ENCODE measurements at places on chromosomes 13 and 19.

GRCh38 chr19:11020982-11021759, 60.3 kb downstream of the SMARCA4 start:
- peak; percentile 69 for DNase-seq

DNA sequence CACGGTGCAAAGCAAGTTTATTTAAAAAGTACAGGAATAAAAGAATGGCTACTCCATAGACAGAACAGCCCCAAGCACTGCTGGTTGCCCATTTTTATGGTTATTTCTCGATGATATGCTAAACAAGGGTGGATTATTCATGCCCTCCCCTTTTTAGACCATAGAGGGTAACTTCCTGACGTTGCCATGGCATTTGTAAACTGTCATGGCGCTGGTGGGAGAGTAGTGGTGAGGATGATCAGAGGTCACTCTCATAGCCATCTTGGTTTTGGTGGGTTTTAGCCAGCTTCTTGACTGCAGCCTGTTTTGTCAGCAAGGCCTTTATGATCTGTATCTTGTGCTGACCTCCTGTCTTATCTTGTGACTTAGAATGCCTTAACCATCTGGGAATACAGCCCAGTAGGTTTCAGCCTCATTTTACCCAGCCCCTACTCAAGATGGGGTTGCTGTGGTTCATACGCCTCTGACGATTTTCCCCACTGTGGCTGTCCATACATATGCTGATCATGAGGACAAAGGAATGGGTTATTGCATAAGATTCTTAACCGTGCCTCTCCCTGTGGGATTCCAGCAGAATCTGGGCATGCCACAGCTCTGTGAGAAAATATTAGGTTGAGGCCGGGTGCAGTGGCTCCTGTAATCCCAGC, 36.9 kb upstream of the ZNF507 start:
- DNase-seq, result no peak

DNA sequence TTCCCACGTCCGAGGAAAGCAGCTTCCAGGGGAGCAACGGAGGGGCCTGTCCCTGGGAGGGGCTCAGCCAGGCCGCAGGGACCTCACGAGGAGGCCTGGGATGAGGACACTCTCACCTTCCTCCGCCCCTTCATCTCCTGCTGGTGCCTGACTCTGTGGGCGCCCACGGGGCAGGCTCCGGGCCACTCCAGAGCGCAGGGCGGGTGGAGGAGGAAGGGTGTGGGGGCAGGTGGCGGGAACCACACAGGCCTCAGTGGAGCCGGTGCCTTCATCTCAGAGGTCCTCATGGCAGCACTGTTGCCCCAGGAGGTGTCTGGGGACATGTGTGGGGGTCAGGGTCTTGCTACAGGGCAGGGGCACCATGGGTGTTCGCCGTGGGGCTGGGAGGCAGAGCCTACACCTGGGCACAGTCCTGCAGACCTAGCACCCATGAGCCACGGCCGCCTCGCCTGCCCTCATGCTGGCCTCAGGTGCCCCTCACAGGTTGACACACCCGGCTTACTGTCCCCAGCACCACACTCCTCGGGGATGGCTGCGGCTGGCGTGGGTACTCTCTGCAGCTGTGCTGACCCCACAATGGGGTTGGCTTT, 10.1 kb upstream of the TMEM255B start:
- no peak for DNase-seq

DNA sequence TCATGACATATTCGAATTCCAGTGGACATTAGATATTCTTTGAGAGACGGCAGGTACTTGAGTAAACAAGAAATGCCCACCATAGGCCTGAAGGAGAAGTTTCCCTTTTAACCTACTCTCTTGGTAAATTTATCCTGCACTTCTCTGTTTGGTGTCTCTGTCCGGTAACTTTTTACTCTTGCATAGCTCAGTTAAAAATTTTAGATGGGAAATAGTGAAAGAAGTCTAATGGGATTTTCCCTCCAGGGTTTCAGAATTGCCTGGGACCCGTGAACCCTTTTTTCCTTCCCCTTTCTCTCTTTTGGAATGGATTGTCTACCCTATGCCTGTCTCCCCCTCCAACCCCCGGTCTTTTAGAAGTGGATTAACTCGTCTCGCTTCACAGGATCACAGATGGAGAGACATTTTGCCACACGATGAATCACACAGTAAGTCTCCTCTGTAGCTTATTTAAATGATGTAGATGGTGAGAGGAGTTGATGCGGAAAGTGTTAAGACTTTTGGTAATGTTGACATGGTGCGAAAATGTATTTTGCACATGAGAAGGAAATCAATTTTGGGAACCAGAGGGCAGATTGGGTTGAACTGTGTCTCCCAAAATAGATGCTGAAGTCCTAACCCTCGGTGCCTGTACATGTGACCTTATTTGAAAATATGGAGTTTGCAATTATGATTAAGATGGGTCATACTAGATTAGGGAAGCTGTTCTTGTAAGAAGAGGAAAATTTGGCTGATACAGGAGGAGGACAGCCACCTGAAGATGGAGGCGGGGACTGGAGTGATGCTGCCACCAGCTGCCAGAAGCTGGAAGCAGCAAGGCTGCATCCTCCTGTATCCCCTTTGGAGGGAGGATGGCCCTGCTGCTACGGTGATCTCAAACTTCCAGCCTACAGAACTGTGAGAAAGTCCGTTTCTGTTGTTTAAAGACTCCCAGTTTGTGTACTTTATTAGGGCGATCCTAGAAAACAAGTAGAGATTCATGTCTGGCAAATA, 711 bp upstream of the MIPEP start:
- DNase-seq, result no peak

DNA sequence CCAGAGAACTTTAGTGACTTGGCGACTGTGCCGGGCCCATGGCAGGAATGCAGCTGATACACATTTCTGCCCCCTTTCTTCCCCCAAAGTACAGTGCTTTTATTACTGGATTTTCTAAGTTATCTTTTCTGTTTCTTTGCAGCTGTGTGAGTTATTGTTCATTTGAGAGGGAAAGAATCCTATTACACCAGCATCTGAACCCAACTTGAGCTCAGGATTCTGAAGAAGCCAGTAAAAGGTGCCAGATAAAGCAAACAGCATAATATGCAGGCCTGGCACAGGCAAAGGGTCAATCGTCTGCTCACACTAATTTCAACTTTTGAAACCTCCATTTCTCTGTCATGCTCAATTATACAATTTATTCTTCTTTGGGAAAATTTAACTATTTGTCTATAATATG, 93.9 kb downstream of the DOCK9 start:
- no peak for DNase-seq

GRCh38 chr19:29269641-29270040, 56.7 kb upstream of the UQCRFS1 start:
- DNase-seq, result no peak

GRCh38 chr19:44744871-44745332, 3.6 kb upstream of the BCL3 start:
- DNase-seq, result no peak

DNA sequence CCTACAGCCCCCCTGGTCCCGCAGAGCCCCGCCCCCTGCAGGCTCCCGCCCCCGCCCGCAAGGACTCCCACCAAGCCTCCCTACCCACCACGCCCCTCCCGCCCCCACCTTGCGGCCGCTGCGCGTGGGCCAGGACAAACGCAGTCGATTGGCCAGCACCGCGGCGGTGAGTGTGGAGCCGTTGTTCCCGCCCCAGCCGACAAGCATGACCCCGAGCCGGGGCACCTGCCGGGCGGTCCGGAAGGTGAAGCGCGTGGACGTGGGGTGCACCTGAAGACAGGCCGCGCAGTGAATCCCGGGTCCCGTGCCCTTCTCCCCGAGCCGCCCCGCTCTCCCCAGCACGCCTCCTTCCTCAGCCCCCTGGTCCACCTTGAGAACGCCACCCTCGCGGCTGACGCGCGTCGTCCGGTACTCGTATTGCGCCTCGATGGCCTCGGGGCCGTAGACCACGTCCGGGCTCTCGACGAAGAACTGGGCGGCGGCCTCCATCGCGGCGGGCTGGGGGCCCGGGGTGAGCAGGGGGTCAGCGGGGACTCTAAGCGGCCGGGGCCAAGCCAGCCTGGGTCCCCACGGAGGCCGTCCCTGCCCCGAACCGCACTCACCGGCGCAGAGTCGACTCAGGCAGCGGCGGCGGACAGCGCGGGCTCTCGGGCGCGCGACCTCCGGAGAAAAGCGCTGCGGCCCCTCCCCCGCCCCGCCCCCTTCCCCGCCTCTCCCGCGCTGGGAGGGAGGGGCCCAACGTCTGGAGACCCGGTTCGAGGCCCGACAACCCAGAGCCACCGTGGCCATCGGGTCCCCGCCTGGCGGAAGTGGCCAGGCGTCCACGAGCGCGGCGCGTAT, at the start of gene ISYNA1:
TSS of gene ISYNA1 (minus strand) at position 643 of the 840 bp plus-strand sequence. CDS start at position 489, 154 bp downstream.
- no peak for DNase-seq

- no peak for DNase-seq
These were observed 1.8 kb downstream of the SHISA7 start for GRCh38 chr19:55441319-55441691.

- DNase-seq, result no peak
These were observed 53.7 kb downstream of the DPF1 start for GRCh38 chr19:38170334-38170733.

GRCh38 chr19:2629491-2630351, 72.8 kb downstream of the GNG7 start:
- DNase-seq, result no peak

- no peak for DNase-seq
These were observed 163.0 kb upstream of the TSC22D1 start for GRCh38 chr13:44739120-44739519.

- DNase-seq, result no peak
These were observed 2.6 kb downstream of the FAM187B start for GRCh38 chr19:35225951-35226350.

- DNase-seq, result no peak
These were observed 52.8 kb downstream of the SERP2 start for GRCh38 chr13:44426461-44426860.

GRCh38 chr19:53904909-53905308, 4.2 kb upstream of the CACNG7 start:
- DNase-seq, result no peak

GRCh38 chr13:45398877-45399276, 19.3 kb downstream of the SLC25A30 start:
- DNase-seq, result peak; percentile 37

- DNase-seq, result no peak
These were observed 18.2 kb upstream of the COMP start for GRCh38 chr19:18809149-18809868.

GRCh38 chr13:99197117-99197651, 3.5 kb upstream of the UBAC2 start:
- DNase-seq, result no peak

- peak; percentile 91 for DNase-seq
These were observed at the start of gene NAA16 for GRCh38 chr13:41310963-41311405. Gene NAA16, plus strand, starts transcription at chr13:41311267. Its CDS starts 262 bp downstream, at chr13:41311529.

DNA sequence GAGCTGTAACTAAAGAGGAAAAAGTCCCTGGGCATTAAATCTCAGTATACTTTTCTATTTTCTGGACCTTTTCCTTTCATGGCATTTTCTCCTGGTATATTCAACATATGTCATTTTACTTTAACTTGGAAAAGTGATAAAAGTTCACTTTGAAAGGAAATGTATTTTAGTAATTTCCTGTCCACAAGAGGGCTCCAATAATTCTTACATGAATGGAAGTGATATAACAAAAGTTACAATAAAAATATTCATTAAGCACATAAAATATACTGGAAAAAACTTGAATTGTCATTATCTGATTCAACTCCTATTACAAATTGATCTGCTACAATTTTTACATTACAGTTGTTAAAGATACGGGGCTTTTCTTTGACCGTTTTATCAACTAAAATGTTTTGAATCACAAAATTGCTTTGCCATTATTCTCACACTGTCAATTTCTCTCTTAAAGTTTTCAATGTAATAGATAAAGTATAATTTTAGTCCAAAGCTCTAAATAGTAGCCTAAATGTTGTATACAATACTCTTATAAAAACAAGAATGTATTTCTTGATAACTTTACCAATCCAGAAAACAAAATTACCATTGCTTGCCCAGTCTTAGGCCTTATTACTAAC, 4.9 kb downstream of the UBL3 start:
- no peak for DNase-seq
